Osteoblast (primary cell): ENCODE measurements at places on chromosomes 5 and 9. TPM values are rescaled to one million over a fixed set of nuclear protein-coding genes. Genes with fewer than 3 reads are reported as not detected.

The DMRT3 gene
- total RNA-seq: not detected in 2 replicates

The EXOSC2 gene
- total RNA-seq: 18.6 and 22.1 TPM in 2 replicates

The CAMSAP1 gene
- 22.1 and 26.1 TPM in 2 replicates for total RNA-seq

- DNase-seq: no peak
These were observed 84.0 kb downstream of the CMYA5 start for GRCh38 chr5:79773612-79774011.

The PRSS3 gene
- total RNA-seq: 2.2 and 3.5 TPM in 2 replicates

- DNase-seq: peak; percentile 96
These were observed 15.8 kb downstream of the NDST1 start for GRCh38 chr5:150523472-150524350.

- no peak for DNase-seq
These were observed 56.7 kb downstream of the UBE2QL1 start for GRCh38 chr5:6505416-6505755.

DNA sequence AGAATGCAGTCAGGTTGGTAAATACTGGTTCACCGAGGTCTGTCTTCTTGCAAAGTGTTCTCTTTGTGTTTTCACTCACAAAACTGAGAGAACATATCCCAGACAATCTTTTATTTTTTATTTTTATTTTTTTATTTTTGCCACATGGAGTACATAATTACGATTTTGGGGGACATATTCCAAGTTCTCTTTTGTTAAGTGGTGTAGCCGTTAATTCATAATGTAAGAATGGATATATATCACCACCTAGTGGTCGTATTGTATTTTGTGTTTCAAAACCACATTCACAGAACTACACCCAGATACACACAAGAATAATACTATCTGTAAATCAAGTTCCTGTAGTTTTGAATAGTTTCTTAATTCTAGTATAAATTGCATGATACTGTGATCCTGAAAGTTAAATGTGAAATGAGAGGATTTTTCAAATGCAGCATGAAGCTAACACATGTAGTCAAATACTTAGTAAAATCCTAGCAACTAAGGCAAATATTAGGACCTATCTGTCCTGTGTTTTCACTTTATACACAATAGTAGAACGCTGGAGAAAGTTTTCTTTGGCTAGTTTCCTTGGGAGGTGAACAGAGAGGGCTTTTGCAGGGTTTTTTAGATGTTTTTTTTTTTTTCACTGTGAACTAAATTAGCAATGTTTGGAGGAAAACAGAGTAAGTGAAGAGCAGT, 92.7 kb downstream of the VCAN start:
- DNase-seq: peak; percentile 37
